ENCODE measurements at places on chromosomes 5 and 9.
A peak's percentile ranks its signal among the peaks of the same experiment; 100 is the strongest.

DNA sequence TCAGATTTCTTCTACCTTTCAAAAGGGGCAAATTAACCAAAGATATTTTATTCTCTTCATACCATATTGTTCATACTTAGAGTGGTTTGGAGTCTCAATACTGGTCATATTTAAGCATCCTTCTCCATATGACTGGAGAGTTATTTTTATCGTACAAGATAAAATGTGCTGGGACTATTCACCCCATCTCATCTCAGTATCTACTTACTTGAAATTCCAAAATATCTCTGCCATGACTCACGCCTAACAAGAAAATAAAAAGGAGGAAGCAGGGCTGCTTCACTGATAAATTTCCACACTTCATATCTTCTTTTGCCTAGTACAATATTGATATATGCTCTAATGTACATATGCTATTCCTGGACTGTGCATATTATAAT, 277.9 kb upstream of the CDH9 start:
- DNase-seq: peak; percentile 14

DNA sequence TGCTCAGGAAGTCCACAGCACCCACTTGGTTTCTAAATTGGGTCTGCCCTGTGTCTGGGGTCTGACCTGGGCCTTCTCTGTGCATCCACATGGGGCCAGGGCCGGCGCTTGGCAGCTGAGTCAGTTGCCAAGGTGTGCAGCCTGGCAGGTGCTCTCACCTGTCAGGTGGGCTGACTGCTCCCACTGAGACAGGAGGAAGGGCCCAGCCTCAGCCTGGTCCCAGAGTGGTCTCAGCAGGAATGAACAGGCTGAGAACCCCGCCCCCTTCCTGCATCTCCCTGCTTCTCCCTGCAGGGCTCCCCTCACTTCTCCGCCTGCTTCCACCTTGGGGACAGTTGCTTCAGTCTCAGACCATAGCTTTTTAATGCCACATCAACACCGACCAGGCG, 60.5 kb downstream of the BARX1 start:
- no peak for DNase-seq

DNA sequence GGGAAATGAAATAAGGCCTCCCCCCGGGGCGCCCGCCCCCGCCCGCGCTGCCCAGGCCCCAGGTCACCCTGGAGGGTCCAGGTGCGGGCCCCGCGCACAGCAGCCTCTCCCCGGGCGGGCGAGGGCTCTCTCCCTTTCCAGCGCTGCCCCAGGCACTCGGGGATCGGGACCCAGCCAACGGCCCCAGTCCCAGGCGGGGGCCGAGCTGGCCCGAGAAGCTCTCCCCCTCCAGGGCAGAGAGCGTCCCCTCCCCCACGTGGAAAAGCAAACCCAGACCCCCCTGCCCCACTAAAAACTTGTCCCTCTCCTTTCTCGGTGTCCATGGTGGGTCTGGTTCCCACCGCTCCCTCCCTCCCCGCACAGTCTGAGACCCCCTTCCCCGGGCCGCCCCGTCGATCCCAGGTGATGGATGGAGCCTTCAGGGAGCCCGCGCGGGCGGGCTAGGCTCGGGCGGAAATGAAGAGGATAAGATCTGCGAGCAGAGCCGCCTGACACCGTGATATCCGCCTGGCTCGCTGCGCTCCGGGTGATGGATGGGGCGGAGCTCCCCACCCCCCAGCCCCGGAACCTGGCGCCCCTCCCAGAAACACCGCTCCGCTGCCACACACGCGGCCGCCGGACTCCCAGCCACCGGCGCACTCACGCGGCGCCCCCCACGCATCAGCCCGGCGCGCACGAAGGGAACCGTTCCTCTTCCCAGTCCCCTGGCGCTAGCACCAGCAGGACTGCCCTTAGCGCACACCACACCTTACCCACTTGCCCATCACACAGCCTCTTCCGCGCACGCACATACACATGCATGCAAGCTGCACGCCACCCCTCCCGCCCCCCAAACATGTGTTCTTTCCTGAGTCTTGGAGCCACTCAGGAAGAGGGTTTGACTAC, 81.7 kb upstream of the ZBTB43 start:
- no peak for DNase-seq

GRCh38 chr5:37738057-37738691, 101.7 kb downstream of the GDNF start:
- DNase-seq: no peak

DNA sequence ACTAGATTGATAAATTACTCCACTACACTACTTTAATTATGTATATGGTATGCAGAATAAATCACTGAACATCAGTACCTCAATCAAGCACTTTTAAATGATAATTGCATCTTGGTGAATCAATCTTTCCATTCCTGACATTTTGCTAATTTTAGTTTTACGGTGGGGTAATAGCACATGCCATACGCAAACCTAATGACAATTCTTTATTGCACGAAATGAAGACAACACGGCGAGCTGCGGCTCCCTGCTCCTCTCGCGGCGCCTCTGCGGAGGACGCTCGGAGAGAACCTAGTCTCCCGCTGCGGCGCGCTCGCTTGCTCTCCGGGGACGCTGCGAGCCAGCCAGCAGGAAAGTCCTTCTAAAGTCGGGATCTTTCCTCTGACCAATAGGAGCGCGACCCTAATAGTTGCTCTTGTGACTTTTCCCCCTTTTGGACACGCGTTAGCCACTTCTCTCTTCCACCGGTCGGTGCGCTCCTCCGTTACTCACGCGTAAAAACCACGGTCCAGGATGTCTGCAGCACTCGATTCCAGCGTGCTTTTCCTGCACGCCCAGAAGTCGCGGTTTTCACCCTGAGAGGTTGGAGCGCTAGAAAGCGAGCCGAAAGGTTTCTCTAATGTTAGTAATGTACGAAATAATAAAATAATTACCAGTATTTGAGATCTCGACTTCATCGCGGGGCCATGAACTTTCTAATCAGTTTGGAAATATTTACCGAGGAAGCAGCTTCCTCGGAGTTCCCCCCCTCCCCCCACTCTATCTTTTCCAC, 1.0 kb upstream of the MEF2C start:
- DNase-seq: peak; percentile 34

DNA sequence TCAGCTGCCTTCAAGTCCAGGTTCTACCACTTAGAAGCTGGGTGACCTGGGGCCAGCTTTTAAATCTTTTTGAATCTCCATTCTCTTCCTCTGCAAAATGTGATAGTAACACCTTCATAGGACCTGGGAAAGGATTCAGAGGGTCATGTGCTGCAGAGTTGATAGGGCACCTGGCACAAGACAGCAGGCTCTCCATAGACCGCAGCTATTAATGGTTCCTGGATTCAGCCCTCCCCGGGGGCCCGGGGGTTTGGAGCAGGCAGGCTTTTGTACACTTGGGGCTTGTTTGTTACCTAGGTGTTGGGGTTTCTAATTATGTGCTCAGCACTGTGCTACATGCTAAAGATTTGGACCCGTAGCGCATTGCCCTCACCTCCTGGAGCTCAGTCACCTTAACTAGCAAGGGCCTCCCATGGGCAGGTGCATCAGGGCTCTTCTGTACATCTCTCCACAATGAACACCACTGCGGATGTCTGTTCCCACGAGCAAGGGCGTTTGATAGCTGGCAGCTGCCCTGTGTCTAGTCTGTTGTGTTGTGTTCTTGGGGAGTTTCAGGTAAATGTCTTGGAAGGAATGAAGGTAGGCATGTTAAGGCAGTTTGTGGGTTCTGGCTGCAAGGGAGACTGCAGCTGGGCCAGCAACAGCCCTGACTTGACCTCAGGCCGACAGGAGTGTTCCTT, 12.1 kb downstream of the PRRC2B start:
- DNase-seq: no peak

GRCh38 chr5:118592229-118593002, 395.9 kb downstream of the DTWD2 start:
- DNase-seq: no peak

GRCh38 chr9:121912812-121913627, 180.1 kb downstream of the TTLL11 start:
- DNase-seq: no peak

DNA sequence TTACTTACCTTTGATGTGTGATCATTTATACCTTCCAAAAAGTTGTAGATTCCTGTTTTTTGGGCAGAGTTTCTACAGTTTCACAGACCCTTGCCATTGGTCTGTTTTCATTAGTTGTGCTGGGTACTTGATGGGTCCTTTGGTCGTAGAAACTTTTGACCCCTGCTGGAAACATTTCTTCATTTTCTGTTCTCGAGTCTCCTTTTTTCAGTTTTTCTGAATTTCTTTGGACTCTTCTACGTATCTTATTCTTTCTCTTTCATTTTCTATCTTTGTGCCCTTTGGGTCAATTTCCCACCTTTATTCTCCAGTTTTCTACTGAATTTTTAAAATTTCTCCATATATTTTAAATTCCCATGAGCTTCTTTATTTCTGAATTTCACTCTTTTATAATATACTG, 16.7 kb downstream of the AP3S1 start:
- DNase-seq: no peak

DNA sequence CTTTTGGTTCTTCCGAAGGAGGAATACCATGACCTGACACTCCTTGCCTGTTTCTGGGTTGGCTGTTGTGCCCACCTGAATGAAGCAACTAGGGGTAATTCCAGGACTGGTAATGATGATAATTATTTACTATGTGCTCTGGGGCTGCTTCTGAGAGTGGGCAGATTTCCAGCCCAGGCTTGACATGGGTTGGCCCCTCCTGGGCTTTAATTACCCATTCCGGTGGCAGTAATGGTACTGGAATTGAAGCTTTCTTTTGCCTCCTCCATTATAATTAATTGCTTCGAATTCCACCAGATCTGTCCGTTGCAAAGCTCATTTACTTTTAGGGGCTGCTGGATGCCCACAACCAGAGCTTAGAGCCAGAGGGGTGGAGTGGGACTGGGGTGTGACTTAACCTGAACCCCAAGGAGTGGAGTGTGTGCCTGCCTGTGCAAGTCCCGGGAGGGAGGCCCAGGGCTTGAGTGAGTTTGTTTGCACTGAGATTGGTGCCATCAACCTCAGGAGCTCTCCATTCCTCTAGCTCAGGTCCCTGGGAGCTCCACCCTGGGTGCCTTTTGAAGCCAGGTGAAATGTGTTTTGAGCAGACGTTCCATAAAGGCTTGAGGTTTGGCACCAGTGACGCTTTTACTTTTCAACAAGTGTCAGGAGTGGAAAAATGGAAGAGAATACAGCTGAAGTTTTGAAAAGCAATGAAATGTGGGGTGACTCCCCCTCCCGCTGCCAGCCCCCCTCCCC, 214.6 kb downstream of the PDZD2 start:
- no peak for DNase-seq

DNA sequence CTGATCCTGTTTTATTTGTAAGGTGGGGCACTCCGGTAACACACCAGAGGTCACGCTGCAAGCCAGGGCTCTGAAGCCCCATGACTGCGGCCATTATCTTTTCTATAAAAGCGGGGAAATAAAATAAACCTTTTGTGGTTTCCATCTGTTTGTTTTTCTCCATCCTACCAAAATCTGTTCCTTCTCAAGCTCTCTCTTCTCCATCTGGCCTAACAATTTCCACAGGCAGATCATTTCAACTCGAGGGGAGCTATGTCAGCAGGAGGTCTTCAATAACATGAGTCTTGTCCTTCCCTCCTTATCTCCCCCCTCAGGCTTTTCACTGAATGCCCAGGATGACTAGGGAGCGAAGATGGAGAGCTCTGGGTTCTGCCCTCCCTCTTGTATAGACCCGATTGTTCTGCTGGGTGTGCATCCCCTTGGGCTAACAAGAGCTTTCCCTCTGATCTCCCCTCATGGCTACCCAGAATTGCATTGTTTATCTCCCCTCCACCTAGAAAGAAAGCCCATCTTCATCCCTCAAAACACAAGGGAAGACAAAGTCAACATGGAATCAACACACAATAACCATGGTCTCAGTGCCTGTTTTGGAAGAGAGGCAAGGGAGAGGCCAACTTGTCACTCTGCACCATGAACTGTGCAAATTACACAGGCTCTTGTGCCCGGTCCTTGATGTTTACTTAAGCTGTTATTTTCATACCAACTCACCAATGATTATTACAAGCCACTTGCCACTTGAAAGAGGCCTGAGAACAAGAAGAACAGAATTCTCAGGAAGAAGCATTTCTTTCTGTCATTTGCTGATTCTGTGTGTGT, 187.8 kb downstream of the FANCC start:
- DNase-seq: no peak

DNA sequence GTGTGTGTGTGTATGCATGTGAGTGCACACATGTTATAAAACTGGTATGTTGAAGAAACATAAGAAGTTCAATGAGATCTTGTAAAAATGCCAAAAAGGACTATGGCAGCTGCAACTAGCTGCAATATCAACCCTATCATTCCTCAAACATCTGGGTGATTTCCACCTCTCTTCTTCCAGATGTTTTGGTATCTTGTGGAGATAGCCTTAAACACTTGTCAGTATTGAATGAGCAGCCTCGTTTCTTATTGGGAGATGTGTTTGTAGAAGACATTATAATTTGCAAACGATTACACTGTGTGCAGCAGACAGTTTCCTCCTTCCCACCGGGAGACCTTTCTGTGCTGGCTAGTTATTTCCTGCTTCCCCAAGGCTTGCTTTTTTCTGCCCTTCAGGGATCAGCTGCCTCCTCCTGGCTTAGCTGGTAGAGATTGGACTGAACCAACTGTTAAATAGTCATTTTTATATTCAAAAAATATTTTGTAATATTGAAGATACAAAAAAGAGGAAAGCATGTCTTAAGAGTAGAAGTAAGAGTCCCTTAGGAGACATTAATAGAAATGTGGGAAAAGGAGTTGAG, 168.4 kb upstream of the MPDZ start:
- DNase-seq: no peak

GRCh38 chr5:94039101-94039500, 297.7 kb upstream of the POU5F2 start:
- DNase-seq: no peak

DNA sequence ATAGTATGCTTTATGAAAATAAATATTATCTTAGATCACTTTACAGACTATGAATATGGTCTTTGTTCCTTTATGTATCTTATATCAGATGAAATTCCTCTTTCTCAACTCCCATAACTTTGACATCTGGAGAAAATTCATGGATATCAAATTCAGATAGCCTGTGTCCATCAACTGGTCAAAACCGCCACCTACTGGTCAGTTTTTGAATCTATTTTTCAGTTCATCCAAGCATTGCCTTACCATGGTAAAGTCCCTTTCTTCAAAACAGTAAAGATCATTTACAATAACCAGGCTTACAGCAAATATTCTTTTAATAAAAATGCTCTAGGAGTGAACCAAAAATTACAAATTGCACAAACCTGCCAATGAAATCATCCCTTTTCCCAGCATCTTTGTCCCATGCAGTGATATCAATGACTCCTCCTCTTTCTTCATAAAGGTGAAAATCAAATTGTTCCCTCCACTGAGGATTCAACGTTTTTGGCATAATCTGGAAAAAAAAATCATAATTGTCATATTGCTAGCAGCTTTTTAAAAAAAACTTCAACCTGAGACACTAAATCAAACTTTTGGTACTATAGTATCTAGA, 290.5 kb downstream of the SLF1 start:
- DNase-seq: peak; percentile 7

Data from H54 (cell line).